ENCODE measurements at places on chromosomes 1 and 21.

DNA sequence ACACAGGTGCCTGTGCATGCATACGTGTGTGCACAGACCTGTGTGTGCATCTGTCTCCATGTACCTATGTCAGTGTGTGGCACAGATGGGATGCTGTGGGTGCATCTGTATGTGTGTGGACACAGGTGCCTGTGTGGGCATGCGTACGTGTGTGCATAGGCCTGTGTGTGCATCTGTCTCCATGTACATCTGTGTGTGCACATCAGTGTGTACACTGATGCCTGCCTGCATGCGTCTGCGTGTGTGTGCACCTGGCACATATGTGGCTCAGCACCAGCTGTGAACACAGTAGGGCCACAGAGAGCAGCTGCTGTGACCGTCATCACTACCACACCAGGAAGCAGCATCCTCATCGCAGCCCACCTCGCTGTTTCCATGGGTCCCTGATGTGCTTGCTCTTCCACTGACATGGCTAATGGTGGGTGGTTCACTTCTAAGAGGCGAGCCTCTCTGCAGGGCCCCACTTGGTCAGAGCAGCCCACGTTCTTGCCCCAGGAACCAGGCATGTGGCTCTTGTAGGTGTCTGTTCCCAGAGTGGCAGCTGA, 9.6 kb upstream of the SPATC1L start:
- DNase-seq = no peak

DNA sequence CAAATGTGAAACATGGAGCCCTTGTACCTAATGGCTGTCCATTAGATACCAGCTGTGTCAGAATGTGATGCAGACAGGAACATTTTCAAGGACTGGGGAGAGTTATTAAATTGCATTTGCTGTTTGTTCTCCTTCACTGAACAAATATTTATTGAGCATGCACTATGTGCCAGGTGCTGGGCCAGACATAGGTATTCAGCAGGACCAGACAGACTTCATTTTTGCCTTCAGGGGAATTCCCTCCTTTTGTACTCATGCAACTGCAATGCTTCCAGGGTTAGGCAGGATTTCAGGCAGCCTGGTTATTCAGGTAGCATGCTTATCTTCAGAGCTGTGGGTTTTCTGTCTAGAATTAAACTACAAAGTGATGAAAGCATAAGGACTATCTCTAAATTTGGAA, 64.2 kb upstream of the SMYD2 start:
- DNase-seq = no peak

DNA sequence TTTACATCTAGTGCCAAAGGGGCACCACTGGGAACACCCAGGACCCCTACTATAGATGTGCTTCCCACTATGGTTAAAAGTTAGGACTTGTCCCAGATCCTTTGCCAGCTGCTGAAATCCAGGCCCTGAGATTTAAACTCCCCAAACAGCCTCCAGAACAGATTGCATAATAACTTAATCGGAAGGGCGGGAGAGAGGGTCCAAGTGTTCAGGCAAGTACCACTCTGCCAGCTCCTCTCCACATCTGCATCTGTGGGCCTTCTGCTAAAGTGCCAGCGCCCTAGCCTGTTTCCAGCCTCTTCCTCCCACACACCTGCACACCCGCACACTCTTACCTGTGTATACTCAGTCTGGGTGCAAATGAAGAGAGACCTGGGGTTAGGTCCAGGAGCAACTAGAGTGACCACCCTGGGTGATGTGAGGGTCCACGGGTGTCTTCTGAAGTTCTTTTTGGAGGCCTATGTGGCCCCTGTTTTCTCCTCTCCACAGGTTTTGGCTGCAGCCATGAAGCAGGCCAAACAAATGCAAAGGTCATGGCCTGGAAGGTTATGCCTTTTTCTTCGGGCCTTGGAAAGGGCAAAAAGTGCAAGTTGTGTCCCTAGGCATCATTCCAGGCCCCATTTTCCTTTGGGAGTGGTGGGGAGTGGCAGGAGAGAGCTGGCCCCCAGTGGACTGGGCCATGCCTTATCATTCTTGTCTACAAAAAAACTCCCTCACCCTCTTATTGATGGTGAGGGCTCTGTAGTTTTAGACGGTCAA, 29.3 kb downstream of the KIRREL1 start:
- DNase-seq = no peak

- no peak for DNase-seq
These were observed 104.2 kb upstream of the TARDBP start for GRCh38 chr1:10908266-10908665.

DNA sequence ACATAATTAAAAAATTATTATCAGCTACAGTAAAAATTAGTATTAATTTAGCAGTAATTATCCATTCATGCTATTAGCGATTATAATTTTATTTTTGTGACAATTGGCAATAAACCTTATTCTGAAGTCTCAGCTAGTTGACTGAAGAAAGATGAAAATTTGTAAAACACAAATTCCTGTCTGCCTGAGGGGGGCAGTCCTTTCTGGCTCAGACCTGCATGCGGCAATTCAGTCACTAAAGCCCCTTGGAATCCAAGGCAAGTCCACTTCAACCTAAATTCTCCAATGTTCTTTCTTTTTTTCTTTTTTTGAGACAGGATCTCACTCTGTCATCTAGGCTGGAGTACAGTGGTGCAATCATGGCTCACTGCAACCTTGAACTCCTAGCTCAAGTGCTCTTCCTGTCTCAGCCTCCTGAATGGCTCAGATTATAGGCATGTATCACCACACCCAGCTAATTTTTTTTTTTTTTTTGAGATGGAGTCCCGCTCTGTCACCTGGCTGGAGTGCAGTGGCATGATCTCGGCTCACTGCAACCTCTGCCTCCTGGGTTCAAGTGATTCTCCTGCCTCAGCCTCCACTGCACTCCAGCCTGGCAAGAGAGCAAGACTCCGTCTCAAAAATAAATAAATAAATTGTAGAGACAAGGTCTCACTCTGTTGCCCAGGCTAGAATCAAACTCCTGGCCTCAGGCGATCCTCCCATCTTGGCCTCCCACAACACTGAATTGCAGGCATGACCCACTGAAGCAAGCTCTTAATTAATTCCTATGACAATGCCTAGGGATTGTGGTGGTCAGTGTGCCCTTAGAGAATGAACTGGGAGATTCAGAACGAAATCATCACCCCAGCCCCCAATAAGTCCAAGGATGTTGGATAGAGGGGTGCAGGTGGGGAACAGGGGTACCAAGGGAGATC, 24.2 kb upstream of the ITPKB start:
- DNase-seq = no peak

DNA sequence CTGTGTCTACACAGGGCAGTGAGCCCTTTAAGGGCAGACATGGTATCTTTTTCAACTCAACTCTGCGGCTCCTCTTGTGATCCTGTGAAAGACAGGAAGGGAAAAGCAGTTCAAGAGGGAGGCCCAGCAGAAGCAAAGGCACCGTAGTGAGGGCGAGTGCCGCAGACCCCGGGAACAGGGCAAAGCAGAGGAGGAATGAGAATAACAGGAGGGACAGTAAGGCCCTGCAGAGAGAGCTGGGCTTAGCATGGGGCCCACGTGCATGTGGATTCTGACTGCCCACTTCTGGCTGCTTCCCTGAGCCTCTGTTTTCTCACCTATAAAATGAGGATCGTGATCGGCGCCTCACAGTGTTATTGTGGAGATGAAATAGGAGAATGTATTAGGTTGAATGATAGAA, 409.3 kb downstream of the PTPRU start:
- no peak for DNase-seq

DNA sequence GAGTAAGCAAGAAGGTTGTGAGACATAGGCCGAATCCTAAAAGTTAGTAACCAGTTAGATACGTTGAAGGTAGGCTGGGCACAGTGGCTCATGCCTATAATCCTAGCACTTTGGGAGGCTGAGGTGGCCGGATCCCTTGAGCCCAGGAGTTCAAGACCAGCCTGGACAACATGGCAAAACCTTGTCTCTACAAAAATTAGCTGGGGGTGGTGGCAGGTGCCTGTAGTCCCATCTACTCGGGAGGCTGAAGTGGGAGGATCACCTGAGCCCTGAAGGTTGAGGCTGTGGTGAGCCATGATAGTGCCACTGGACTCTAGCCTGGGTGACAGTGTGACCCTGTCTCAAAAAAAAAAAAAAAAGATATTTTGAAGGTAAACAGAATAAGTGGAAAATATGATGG, 1.5 kb upstream of the PARP1 start:
- DNase-seq = no peak

DNA sequence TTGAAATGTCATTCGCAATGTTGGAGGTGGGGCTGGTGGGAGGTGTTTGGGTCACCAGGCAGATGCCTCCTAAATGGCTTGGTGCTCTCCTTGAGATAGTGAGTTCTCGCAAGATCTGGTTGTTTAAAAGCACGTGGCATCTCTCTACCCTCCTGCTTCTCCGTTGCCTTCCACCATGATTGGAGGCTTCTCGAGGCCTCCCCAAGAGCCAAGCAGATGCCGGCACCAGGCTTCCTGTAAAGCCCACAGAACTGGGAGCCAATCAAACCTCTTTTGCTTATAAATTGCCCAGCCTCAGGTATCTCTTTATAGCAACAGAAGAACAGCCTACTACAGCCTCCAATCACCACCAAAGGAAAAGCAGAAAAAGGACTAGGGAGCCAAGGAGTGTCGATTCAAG, 80.5 kb downstream of the PDE9A start:
- no peak for DNase-seq

DNA sequence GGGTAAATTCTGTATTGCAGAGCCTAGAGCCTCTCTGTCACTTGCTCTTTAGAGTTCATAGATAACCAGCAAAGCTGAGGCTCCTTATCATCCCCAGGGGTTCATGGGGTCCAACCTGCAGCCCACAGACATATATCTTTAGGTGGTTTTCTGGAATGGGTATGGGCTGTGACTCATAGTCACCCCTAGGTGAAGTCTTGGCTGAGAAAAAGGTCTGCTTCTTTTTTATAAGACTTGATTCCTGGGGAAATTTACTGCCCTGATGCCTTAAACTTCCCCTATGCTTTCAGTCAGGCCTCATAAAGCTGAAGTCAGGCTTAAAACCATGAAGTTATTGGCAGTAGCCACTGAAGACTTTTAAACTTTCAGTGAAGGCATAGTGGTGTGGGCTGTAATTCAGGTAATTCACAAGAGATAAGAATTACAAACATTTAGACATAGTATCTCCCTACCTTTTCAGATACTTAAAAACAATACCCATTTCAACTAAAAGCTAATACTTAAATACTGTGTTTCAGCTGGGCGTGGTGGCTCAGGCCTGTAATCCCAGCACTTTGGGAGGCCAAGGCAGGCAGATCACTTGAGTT, 46.8 kb downstream of the MACO1 start:
- DNase-seq = no peak

DNA sequence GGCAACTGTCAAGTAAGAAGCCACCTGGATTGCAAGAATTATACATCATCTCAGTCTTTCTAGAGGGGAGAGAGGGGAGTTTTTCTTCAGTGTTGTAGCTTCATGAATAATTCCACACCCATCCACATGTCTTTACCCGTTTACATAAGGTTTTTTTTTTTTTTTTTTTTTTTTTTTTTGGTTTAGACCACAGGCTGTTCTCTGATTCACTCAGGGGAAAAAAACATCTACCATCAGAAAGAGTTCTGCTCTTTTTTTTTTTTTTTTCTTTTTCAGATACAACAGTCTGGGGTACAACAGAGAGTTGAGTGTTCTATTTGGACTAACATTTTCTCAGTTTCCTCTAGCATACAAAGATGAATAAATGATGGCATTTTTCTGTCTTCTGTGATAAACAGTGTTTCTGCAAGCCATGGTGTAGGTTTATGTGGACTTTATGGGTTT, 4.9 kb upstream of the KIF14 start:
- no peak for DNase-seq

DNA sequence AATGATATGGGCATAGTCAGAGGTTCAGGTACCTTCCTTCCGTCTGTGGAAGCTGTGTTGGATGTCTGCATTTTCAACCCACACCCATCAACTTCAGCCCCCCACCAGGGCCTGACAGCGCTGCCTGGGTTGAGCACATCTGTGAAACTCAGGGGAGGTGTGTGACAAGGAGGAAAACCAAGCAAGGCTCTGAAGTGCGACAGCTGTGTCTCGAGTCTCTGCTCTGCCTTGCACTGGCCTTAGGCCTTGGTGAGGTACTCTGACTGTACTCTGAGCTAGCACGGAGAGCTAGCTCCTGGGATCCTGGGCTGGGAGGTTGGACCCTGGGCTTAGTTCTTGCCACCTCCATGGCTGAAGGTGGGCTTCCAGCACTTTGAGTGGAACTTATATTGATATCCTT, 9.1 kb downstream of the VANGL2 start:
- DNase-seq = no peak

DNA sequence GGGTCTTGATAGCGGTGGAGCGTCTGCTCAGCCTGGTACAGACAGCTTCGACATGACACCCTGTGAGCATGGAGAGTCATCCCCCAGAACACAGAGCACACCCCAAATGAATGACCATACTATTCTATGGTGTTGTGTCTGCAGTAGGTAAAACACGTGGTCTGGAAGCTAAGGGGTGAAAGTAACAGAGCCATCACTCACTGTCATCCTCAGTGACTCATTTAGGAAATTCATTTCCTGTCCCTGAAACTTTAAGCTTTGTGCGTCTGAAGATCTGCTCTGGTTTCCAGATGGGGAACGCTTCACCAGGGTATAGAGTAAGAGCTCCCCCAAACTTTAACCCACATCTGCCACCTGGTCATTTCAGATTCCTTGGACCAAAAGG, 94.8 kb upstream of the DISP3 start:
- no peak for DNase-seq

DNA sequence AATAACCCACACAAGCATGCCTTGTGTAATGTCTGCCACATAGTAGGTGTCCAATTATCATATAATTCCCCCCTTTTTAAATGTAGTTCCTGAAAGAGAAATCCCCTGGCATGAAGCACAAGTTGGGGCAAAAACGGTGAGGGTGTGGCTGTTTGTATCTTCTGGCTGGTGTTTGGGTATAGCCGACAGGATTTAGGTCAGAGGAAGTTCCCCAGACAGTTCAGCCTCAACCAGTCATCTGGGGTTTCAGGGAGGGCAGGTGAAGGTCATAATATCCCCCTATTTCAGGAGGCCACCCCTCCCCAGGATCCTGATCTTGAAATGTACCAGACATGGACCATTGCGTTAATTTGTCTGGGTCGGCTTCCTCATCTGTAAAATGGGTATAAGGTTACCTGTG, 29.1 kb upstream of the JUN start:
- DNase-seq = no peak

GRCh38 chr21:37503848-37504467, 137.4 kb downstream of the DYRK1A start:
- no peak for DNase-seq

DNA sequence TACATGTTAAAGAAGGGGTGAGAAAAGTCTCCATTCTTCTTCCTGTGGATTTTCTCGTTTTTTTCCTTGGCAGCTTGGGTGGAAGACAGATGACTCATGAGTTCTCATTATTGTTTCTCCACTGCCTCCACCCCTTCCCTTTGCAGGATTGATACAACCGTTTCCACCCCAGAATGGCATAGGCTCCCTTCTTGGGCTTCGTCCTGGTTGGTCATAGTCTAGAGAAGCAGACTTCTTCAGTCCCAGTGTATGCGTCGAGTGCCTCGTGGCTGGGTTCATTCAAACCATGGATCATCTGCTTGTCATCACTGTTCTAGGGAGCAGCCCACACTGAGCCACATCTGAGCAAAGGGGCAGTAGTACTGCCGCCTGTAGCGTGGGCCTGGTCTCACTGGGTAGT, 13.7 kb downstream of the PTGFRN start:
- no peak for DNase-seq

Measured in NCI-H187 (cell line).